ENCODE measurements at places on chromosomes 7 and 10. TPM values are rescaled to one million over a fixed set of nuclear protein-coding genes. Genes with fewer than 3 reads are reported as not detected.
A peak's percentile ranks its signal among the peaks of the same experiment; 100 is the strongest.

DNA sequence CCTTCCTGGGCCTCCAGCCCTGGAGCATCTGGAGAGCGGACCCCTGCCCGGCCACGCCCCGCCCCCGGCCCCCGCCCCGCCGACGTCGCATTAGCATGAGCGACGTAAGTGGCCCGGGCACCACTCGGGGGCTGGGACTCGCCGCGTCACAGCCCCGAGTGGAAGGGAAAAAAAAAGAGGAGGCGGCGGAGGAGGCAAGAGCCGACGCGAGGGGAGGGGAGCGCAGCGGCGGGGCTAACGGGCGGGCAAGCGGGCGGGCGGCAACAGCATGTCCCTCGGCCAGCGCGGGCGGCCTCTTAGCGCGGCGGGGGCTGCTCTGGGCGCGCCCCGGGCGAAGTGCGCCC is at the start of gene SLC18A3:
Gene SLC18A3 (plus strand): TSS at position 197 of the 344 bp plus-strand sequence. CDS start 431 bp downstream, outside the sequence.
- no peak for DNase-seq

Gene ASB15
- not detected for total RNA-seq

- DNase-seq, result no peak
These were observed 14.6 kb downstream of the FGL2 start for GRCh38 chr7:77184990-77185389.

DNA sequence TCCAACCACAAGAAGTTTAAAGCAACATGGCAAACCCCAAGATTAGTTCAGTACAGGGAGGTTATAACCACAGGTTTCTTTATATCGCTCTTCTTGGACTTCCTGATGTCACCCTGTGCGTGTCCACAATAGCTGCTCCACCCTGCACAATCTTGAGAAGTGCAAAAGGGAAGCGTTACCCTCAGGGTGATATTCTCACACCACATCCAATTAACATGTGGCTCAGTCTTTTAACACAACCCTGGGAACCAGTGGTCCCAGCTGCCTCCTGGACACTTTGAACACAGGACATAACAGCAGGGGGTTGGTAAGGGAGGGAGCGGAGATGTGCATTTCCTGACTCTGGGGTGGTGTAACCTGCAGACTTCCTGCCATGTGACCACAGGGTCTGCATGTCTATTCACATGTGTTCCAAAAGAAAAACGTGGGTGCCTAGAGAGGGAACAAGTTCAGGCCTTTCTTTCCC is 64.6 kb downstream of the GSAP start:
- no peak for DNase-seq

DNA sequence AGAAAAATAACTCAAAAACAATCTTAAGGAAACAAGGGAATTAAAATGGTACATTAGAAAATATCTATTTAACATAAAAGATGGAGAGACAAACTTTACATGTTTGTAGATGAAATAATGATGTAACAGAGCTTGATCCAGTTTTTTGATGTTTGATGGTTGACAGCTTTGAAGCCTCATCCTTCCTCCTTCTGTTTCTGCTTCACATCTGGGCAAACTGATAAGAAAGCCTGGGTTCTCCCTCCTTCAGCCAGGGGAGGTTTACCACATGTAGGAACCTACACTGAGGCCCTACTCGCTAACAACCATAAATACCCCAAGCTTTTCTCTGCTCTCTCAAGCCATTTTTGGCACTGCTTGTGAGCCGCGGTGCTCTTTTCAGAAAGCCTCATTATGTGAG is 82.8 kb upstream of the ZNF32 start:
- no peak for DNase-seq

- no peak for DNase-seq
These were observed 423.7 kb downstream of the DPP6 start for GRCh38 chr7:154475864-154476263.

DNA sequence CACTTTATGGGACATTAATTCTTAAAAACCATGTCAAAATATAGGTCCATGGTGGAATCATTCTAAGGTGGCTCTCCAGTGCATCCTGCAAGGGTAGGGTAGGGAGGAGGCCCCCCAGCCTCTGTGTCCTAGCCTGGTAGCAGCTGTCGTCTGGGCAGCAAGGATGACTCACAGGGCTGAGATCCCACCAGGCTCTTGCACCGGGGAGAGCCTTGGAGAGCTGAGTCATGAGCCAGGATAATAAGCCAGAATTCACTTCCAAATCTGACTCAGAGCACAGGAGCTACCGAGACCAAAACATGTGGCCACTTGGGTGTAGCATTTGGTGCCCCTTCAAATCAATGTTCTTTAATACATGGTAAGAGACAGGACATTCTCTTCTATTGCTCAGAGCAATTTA is 298.5 kb downstream of the NEBL start:
- peak; percentile 89 for DNase-seq

DNA sequence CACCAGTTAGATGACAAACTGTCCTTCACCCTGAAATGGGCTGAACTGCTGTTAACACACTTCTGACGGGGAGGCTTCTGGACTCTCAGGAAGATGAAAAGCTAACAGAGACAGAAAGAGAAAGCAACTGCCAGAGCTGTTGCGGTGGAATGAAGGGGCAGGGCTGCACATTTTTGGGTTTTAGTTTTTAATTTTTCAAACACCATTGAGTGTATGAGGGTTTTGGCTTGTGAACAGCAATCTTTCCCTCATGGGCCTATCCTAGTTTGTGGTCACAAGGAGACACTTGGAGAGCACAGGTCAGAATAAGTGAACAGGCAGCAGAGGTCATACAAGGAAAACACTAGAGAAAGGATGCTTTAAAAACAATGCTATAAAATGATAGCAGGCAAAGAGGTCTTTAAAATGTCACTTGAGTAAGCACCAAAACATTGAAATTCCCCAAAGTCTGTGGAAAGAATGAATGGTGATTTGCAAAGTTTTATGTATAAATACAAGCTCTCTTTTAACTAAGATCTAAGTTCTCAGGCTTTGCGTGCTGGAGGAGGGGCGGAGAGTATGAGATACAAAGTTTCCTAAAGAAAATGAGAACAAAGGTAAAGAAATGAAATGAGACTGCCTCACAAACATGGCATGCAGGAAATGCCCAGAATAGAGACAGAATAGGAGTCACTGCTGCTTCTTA is 101.4 kb upstream of the GLI3 start:
- no peak for DNase-seq

Gene NKX6-2
- total RNA-seq, result not detected

- DNase-seq, result no peak
These were observed 33.9 kb upstream of the CYCS start for GRCh38 chr7:25158966-25159365.

- DNase-seq, result no peak
These were observed 108.2 kb downstream of the PIP4K2A start for GRCh38 chr10:22606164-22606614.

DNA sequence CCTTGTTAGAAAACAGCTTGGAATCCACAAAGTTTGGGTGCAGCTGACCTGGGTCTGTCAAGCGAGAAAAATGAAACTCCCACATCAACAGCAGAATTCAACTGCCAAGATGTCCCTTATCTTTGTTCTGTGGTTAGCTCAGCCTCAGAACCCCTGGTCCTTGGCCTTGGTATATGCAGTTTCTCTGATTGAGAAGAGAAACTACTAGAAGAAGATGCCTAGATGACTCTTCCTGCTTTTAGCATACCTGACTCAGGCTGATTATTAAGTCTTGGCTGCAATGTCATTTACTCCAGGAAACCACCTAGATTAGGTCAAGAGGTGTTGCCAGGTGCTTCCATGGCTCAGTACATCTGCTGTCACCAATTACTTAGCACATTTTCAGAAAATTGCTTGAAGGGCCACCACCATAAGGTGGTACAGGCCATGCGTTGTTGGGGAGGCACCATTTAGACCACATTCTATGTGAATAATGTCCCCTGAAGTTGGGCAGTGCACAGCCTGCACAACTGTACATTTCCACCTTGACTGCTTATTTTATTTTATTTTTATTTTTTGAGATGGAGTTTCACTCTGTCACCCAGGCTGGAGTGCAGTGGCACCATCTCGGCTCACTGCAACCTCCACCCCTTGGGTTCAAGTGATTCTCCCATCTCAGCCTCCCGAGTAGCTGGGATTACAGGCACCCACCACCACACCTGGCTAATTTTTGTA is 59.4 kb upstream of the ZNF438 start:
- no peak for DNase-seq

Gene CASTOR2
- total RNA-seq, result 24.8 TPM

Gene HGF
- 18.8 TPM for total RNA-seq

DNA sequence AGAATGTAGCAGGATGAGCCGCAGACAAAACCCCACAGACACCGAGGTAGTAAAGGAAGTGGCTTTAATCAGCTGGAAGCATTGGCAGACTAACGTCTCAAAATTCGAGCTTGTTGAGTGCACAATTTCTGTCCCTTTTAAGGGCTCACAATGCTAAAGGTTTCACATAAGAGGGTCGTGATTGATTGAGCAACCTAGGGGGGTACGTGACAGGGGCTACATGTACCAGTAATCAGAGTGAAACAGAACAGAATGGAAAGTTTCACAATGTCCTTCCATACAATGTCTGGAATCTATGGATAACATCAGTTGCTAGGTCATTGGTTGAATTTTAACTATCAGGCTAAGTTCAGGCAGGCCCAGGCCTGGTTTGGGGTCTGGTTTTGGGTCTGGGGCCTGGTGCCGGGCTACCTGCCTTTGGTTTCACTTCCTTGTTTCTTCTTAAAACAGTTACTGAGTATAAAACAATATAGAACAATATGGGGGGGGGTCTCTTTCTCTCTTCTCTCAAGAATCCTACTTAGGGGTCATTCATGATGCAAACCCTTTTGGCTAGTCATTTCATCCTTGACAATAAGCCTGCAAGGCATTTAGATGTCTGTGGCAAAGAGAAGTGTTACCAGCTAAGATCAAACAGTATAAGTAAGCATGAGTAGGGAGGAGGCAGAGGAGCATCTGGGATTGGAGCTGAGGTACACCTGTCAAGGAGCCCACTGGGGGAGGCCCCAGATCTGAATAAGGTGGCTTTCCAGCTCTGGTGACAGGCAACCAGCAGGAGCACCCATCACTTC is 364.1 kb downstream of the TNS3 start:
- DNase-seq, result no peak

Gene VGF
- total RNA-seq, result not detected

GRCh38 chr7:130476297-130477150 is 15.4 kb upstream of the MEST start:
- DNase-seq, result no peak

- DNase-seq, result no peak
These were observed 24.9 kb upstream of the SLC29A3 start for GRCh38 chr10:71294091-71294561.

- no peak for DNase-seq
These were observed 33.4 kb downstream of the PARD3 start for GRCh38 chr10:34781711-34782110.

GRCh38 chr10:86153751-86154150 is 212.8 kb downstream of the GRID1 start:
- peak; percentile 42 for DNase-seq

- DNase-seq, result no peak
These were observed 32.4 kb downstream of the CCSER2 start for GRCh38 chr10:84360637-84361365.

Gene CFAP43
- 0.28 TPM for total RNA-seq

- DNase-seq, result no peak
These were observed 401.2 kb downstream of the THSD7A start for GRCh38 chr7:11430841-11431240.

Gene PRSS37
- not detected for total RNA-seq

Measured in posterior vena cava (tissue), 2 donors.